Anterior cingulate cortex (tissue), 58 donors: ENCODE measurements at places on chromosomes 11 and 22.

DNA sequence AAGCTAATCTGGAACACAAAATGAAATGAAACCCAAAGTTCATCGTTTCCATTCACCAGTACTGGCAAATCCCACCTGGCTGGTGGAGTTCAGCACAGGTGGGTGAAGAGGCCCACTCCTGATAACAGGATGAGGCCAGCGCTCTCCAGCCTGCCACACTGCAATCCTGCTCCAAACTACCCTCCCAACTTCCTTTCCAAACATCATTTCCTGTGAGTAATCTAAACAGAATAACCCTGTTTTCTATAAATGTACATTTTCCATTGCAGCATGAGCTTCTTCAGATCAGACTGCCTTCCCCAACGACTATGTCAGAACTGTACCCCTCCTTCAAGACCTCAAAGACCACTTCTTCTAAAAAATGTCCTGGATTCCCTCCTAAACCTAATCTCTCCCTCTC, 15.9 kb upstream of the NFRKB start:
- DNase-seq, result no peak

- no peak for DNase-seq
Measured at GRCh38 chr22:31119026-31119717, 3.6 kb upstream of the INPP5J start.

DNA sequence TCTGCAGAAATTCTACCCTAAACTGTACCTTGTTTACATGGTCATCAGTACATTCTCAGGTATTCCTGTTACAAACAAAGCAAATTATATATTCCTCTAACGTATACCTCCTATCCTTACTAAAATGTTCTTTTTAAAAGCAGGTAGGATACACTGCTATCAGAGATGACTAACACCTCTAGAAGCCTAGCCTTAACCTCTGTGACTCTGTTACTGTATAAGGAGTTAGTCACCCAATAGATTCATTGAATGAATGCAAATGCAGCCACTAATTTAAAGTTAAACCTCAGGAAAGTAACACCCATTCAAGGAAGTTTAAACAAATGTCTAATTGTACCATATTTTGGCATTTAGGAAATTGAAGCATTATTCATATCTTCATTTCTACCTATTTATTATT, 82.2 kb downstream of the FCHSD2 start:
- no peak for DNase-seq

GRCh38 chr22:48840112-48840949, 987.3 kb downstream of the BRD1 start:
- no peak for DNase-seq

DNA sequence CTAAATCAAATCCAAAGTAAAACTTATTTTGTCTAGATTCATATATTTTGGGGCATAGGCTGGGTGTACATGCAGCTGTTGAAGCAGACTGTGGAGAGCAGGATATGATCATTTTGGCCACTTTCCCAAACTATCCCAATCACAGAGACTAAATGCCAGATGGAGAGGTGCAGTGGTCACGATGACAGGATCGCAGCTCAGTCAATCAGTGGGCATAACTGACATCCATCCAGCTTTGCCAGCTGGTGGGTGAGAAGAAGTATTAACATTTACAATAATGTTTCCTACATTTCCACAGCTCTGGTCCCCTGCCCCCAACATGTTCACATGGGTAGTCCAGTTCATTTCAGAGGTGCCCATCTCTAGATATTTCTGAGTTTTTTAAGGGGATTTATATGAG, 255.5 kb upstream of the SESN3 start:
- DNase-seq, result no peak
